ENCODE measurements at places on chromosomes 13 and 19.

DNA sequence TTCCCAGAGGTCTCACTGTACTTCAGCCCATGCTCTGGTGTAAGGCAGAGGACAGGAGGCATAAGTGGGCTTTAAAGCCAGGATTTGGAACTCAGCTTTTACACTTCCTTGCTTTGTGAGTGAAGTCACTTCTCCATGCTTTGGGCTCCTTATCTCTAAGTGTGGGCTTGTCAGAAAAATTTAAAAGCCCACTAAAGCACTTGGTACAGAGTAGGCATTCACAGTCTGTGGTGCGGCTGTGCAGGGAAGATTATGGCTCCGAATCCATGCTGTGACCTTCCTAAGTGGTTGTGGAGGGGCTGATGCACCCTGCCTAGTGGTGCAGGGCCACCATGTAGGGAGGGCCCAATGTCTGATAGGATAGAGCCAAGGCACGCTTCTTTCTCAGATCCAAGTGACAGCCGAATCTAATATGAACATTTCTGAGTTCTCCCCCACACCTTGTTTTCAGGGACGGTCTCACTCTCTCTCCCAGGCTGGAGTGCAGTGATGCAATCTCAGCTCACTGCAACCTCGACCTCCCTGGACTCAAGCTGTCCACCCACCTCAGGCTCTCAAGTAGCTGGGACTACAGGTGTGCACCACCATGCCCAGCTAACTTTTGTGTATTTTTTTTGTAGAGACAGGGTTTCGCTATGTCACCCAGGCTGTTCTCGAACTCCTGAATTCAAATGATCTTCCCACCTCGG lies 6.9 kb downstream of the TIMM29 start:
- no peak for DNase-seq

DNA sequence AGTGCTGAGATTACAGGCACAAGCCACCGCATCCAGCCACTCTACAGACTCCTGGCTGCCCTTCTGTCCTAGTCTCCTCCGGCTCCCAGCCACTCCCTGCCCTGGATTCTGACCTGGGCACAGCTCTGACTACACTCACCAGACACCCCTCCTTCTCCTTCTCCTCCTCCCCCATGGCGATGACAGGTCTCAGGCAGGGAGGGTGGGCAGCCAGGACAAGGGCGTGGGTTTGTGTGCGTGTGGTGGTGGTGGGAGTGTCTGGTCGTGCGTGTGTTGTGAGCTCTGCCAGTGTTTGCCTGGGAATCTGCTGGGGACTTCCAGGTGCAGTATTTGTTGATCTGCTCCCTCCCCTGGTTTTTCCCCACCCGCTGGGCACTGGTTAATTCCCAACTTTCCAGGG lies 3.0 kb upstream of the NCCRP1 start:
- DNase-seq, result no peak

DNA sequence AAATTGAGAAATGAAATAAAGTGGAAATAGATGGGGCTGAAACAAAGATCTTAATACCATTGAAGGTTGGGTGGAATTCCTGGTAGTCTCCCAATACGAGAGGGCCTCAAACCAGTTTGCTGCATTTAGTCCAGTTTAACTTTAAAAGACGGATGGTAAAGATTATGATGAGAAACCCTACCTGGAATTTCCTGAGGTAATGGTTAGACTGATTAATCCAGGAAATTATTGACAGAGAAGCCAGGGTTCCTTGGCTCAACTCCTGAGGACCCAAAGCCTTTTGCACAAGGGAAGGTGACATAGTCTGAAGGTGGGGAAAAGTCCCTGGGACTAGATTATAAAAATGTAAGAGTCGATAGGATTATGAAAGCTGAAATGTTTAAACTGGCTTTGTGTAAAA lies 133.2 kb upstream of the SLITRK5 start:
- no peak for DNase-seq

- DNase-seq, result no peak
Measured at GRCh38 chr13:73656863-73657262, 477.3 kb downstream of the KLF12 start.

GRCh38 chr19:40304306-40304705 lies 19.2 kb upstream of the AKT2 start:
- no peak for DNase-seq

DNA sequence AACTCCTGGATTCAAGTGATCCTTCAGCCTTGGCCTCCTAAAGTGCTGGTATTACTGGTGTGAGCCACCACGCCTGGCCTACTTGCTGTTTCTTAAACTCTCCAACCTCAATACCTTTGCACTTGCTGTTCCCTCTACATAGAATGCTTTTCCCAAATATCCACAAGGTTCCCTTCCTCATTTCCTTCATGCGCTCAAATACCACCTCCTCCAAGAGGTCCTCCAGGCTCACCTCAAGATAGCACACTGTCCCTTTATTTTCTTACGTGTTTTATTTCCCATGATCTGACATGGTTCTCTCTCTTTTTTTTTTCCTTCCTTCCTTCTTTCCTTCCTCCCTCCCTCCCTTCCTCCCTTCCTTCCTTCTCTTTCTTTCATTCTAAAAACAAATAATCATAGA lies 13.5 kb downstream of the RDH8 start:
- DNase-seq, result no peak

- no peak for DNase-seq
Measured at GRCh38 chr19:21765151-21765550, 2.2 kb downstream of the ZNF100 start.

DNA sequence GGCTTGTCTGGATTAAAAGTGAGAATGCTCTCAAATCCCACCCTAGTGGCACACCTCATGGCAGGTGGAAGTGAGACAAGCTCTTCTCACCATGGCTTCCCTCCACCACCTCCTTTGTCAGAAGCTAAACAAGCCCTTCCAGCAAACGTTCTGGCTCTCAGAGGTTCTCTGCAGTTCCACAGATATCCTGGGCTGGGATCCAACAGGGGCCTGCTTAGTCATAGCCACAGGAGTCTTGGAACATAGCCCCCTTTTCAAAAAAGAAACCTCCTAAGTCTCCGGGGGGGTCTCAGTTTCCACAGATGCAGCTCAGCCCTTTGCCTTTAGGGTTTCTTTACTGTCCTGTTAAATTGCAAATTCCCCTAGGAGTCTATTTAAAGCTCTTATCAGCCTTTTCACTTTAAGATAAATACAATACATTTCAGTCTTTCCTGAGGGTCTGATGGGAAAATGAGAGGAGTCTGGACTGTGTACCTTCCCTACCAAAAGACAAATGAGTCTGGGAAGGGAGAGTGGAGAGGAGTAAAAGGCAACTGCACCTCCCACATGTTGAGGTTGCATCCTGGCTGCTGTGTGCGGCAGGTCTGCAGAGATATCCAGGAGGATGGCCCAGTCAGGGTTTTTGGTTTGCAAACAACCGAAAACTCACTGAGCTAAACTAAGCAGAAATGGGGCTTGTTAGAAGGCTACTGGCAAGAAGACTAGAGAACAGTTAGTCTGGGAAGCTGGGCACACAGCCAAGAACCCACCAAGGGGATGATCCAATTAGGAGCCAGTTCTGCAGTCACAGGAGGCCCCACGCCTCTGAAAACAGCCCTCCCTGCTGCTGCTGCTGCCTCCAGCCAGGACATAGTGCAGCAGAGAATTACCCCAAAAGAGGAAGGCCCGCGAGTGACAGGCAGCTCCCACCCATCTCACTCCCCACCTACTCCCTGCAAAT lies 41.4 kb upstream of the SERP2 start:
- DNase-seq, result peak; percentile 71

DNA sequence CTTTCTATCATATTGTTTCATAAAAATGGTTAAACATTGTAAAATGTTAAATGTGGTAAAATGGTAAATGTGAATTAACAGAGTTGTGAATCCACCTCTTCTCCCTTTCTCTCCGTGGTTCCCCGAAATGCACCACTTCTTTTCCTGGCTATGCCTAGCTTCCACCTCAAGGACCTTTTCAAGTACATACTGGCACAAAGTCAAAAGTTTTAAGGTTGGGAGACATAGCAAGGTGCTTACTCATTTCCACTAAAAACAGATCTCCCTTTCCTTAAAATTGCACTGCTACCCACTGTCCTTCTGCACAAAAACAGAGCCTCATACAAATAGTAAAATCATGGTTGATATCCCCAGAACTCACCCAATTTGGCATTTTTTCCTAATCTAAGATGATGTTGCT lies 558.2 kb downstream of the SLITRK6 start:
- no peak for DNase-seq

- no peak for DNase-seq
Measured at GRCh38 chr19:29259867-29260281, 46.9 kb upstream of the UQCRFS1 start.

GRCh38 chr19:29487432-29487831 lies 38.4 kb upstream of the VSTM2B start:
- DNase-seq, result peak; percentile 50

DNA sequence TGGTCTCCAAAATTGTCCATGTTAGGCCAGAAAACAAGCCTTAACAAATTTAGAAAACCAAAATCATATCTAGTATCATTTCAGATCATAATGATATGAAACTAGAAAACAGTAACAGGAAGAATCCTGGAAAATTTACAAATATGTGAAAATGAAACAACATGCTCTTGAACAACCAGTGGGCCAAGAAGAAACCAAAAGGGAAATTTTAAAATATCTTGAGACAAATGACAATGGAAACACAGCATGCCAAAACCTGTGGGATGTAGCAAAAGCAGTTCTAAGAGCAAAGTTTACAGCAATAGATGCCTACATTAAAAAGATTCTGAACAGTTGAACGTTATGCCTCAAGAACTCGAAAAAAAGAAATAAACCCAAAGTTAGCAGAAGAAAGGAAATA lies 32.6 kb downstream of the VWA8 start:
- DNase-seq, result no peak

DNA sequence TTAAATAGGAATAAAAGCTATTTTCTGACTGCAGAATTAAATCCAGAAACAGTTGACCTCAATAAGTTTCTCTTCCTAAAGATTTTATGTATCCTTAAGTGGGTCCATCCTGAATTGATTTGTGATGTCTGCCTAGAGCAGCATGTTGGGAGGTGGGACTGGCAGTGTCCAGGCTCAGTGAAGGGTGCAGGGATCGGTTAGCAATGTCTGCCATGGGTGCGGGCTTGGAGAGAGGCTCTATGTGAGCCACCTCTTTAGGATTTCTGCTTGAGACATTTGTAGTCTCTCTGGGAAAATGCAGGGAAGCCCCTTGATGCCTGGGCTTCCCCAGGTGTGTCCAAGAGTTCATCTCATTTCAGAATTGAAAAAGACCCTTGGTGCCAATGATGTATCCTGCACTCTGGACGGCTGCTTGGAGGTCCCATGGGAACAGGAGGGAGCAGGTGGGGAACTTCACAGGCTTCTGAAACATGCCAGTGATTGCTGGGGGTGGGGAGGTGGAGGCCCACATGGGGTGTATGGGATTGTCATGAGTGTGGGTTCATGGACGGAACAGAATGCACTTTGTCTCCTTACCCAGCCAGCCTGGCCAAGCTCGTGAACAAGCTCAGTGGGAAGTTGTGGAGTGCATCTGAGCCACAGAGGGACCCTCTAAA lies 6.2 kb upstream of the COLGALT1 start:
- no peak for DNase-seq

- no peak for DNase-seq
Measured at GRCh38 chr13:43157796-43158195, 134.4 kb downstream of the DNAJC15 start.
